ENCODE measurements at places on chromosomes 3 and 15.
A peak's percentile ranks its signal among the peaks of the same experiment; 100 is the strongest.

DNA sequence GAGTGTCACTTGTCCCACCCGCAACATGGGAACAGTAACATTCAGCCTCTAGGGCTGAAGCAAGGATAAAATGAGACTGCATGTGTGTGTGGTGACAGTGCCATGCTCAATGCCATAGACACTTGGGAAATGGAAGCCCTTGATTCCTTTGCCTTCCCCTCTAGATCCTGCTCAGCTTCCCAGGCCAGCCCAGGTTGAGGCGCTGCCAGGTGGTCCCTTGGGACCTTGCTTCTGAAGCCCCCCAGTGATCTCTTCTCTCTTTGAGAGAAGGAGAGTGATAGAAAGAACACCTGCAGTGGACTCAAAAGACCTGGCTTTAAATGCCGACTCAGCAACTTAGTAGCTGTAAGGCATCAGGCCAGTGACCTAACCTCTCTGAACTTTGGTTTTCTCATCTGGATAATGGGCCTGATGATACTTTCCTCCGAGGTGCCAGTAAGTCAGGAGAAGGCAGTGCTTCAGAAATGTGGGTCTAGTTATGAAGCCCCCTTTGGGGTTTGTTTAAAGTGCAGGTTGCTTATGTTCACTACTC, 144.5 kb downstream of the RPLP1 start:
- DNase-seq = no peak

GRCh38 chr3:155448531-155448930, 155.0 kb upstream of the STRIT1 start:
- DNase-seq = no peak

- no peak for DNase-seq
Observed at GRCh38 chr3:69409011-69409410, 23.1 kb upstream of the FRMD4B start.

- no peak for DNase-seq
Observed at GRCh38 chr15:80274996-80275395, 23.0 kb upstream of the CTXND1 start.

- no peak for DNase-seq
Observed at GRCh38 chr3:118116991-118117390, 917.7 kb downstream of the IGSF11 start.

- peak; percentile 49 for DNase-seq
Observed at GRCh38 chr3:31810991-31811433, 170.1 kb downstream of the OSBPL10 start.

DNA sequence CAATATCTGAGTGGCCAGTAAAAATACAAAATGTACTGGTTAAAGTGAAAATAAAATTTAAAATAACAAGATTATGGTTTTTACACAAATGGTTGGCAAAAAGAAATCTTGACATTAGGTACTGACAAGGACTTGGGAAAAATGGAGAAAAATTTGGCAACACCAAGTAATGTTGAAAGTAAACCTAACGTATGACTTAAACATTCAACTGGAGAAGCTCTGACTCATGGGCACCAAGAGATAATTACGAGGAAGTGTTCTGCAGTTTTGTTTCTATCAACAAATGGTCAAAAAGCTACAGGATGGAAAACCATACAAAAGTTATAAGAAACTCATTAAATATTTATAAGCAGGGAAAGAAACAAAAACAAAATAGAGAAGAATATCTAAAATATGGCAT, 177.7 kb downstream of the ZNF385D start:
- DNase-seq = no peak

GRCh38 chr3:55089211-55089610, 161.4 kb upstream of the LRTM1 start:
- DNase-seq = no peak

- no peak for DNase-seq
Observed at GRCh38 chr3:197706658-197707057, 30.0 kb downstream of the RUBCN start.

- DNase-seq = peak; percentile 94
Observed at GRCh38 chr3:56468184-56469106, at the start of gene ERC2. TSS of gene ERC2 (minus strand) at chr3:56468467.

GRCh38 chr3:42975955-42976354, 3.2 kb upstream of the GASK1A start:
- no peak for DNase-seq

GRCh38 chr15:95561463-95561862, 769.0 kb upstream of the NR2F2 start:
- no peak for DNase-seq

- DNase-seq = no peak
Observed at GRCh38 chr3:34159613-34160420, 361.4 kb downstream of the PDCD6IP start.

DNA sequence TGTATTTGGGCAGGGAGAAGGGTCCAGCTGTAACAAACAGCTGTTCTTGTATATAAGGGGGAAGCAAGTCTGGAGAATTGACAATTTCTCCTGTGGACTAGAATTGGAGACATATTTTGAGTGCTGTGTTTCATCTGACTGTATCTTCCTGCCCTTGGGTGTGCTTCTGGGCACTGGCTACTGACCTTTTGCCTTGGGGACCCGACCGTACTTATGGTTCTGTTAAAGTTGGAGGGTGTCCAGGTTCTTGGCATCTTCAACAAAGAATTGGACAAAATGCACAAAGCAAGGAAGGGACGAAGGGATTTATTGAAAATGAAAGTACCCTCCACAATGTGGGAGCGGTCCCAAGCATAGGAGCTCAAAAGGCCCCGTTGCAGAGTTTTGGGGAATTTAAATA, 31.0 kb downstream of the MAP2K1 start:
- DNase-seq = no peak
